ENCODE measurements at places on chromosomes 2 and 18.

DNA sequence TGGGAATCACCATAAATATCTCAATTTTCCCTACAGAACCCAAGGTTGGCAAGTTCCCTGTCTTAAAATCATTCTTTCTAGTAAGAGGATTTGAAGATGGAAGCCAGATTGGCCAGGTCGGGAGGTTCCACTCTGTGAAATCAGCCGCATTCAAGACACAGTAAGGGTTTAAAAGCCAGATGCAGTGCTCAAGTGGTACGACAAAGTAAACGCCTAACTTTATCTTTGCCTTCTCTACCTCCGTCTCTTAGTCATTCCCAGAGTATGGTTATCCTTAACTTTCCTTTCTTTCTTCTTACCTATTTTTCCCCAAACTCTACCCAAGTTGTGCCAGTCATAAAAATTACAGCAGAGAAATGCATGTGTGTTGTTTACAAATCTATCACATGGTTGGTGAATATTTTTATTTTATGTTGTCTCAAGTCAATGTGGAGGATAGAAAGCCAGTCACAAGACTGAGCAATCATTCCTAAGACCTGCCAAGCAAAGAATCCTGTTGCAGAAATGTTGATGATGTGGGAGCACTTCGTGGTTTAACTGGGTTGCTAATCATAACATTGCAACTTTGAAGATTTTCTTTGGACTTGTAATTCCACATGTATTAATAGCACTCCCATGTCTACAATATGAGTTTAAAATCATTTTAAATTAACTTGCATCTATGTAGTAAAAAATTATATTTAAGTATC lies 62.6 kb downstream of the SLC40A1 start:
- DNase-seq, result no peak

GRCh38 chr2:142946941-142947340 lies 69.5 kb downstream of the KYNU start:
- DNase-seq, result no peak

DNA sequence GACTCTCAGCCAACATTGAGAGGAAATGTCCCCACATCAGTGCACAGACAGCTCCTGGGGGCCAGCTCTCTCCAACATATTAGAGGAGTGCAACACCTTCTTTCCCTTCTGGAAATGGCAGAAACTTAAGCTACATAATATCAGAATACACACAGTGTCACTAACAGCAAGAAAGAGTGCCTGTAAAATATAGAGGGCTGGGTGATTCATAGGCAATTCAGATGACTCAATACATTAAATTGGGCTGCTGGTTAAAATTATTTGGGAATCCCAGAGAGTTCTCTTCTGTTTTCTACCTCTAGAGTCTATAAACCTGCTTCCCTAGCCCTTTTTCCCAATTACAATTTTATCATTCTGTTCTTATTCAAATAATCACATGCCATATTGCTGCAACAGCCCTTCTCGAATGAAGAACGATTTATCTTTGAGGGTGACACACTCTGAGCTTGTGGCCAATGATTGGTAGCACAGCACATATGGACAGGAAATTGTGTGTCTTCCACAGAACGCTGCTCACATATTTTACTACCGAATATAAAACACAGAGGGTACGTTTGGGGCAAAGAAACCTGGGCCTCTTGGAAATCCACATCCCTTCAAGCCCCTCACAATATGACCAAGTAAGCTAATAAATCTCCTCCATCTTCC lies 381.2 kb downstream of the MBD2 start:
- no peak for DNase-seq

GRCh38 chr2:188425266-188425665 lies 133.6 kb downstream of the GULP1 start:
- no peak for DNase-seq

GRCh38 chr2:241635756-241636155 lies 1.2 kb downstream of the THAP4 start:
- DNase-seq, result no peak

GRCh38 chr2:128359841-128360240 lies 41.2 kb upstream of the HS6ST1 start:
- DNase-seq, result no peak

DNA sequence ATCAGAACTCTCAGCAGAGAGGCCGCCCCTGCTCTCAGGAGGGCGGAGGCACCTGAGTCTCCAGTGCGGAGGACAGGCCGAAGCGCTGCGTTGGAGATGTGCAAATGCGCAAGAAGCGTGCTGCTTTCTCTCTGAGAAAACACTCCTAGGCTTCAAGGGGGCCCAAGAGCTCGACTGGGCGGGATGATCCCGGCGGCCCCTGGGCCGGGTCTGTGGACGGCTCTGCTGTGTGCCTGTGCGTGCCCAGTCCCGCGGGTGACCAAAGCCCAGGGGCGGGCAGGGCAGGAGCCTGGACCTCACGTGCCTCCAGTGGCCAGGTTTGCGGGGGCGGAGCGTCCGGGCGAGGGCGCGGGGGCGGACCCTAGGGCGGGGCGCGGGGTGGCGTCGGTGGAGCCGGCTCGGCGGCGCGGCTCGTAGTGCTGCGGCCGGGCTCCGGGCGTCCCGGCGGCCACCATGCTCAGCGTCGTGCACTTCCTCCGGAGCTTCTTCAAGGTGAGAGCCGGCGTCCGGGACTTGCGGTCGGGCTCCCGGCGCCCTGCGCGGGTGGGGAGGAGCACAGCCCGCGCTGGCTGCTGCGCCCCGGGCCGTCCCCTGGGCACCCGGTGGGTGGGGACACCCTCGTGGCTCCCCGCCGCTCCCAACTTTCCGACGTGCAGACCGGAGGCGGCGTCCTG lies at the start of gene ARHGEF4:
ARHGEF4 (plus strand) TSS at position 414 of the 674 bp plus-strand sequence; CDS start at position 454, 40 bp downstream.
- no peak for DNase-seq

- DNase-seq, result no peak
Observed at GRCh38 chr2:208020253-208020652, 5.1 kb downstream of the PLEKHM3 start.

DNA sequence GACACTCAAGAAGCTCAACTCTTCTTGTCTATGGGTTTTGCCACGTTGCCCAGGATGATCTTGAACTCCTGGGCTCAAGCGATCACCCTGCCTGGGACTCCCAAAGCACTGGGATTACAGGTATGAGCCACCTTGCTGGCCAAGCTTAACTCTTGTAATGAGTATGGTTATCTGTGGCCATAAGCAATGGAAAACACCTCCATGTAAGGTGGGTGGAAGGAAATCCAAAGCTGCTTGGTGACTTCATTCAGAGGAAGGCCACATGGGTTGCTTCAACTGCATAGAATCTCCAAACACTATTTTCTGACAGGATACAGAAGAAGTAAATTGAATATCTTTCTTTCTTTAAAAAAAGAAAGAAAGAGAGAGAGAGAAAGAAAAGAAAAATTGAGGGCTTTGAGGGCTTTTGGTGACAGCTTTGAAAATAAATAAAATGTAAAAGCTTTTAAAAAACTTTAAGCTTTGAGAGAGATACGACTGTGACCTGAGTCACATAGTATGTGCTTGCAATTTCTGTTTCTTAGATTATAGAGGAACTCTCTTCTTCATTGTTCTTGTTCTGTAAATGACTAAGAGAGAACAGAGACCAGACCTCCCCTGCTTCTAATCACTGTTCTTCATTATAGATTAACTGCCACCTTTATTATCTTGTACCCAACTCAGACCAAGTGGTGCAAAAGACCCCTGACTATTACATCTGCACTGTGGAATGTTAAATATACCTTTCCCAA lies 123.1 kb upstream of the NDUFV2 start:
- DNase-seq, result no peak

- no peak for DNase-seq
Observed at GRCh38 chr2:222656526-222657446, 894 bp upstream of the FARSB start.

- DNase-seq, result no peak
Observed at GRCh38 chr18:44171301-44171700, 509.4 kb upstream of the SETBP1 start.

GRCh38 chr2:216431531-216431856 lies 19.2 kb downstream of the SMARCAL1 start:
- DNase-seq, result no peak

GRCh38 chr2:111236025-111236424 lies 115.3 kb downstream of the BCL2L11 start:
- DNase-seq, result no peak

DNA sequence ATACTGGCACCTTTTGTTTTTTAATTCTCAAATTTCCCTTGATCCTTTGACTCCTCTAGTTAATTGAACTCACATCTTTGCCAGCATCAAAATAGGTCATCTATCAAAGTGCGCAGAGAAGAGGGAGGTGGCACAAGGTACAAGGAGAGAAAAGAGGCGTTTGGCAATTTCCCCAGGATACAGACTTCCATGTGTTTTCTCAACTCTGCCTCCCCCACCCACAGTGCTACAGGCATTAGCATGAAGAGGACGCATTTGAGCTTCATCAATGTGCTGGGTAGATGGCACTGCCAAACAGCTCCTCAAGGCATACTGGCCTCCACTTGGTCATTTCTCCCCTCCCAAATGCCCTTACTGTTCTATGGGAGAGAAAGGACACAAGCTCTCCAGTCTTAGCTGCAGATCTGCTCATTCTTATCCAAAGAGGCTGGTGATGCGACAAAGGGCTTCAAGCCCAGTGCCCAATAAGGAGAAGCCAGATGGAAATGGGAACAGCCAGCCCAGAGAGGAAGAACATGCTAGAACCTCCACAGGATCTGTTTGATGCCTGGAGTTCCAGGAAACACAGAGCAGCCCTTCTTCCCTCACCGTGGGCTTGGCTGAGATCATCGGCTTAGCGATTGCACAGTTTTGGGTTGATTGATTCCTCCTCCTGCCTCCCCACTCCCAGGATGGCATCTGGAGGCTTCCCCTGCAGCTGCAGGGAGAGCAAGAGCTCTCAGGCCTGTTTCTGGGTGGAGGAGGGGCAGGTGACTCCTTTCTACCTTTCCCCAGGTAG lies 144.7 kb upstream of the SMAD2 start:
- no peak for DNase-seq

GRCh38 chr2:75561566-75562512 lies 1.1 kb upstream of the EVA1A start:
- no peak for DNase-seq

DNA sequence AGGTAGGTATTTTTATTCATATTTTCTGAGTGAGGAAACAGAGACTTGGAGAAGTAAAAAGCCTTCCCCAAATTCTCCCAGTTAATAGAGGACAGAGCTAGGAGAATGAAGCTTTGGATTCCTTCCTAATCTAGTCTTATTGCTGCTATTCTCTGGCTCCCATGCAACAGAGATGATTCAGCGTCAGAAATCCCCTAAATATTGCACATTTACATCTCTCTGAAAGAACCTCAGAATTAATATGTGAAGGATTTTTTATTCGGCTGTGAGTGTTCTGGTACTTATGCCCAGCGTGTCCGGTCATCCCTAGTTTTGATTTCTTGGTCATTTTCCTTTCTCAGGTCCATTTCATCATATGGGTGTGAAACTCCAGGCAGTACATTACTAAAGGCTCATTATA lies 91.2 kb upstream of the SESTD1 start:
- no peak for DNase-seq

DNA sequence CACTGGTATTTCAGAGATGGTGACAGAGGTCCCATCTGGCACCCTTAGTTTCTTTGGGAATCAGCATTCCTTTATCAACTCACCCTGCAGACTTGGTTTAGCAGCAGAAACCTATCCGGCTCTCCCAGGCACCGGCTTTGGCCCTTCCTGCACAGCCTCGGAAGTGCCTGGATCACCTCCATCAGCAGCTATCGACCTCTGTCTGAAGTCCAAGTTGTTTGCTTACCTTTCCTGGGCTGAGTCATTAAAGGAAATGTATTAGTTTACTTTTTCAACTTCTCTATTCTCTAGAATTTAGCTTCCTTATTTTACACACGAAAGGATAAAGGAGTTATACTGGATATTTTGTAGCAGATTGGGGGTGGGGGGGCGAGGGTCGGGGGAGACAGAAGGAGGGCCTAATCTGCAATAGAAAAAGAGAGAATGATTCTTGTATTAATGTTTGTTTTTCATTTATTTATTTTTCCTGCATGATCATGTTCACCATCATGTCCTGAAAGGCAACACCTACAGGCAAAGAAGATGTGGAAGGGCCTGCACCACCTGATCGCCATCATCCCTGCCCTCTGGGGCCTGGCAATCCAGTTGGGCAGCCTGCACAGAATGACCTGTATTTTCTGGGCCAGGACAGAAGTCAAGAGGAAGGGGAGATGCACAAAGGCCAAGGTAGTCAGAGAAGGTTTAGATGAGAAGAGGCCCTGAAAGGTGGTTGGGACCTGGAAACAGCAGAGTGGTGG lies 22.1 kb upstream of the MAT2A start:
- no peak for DNase-seq

DNA sequence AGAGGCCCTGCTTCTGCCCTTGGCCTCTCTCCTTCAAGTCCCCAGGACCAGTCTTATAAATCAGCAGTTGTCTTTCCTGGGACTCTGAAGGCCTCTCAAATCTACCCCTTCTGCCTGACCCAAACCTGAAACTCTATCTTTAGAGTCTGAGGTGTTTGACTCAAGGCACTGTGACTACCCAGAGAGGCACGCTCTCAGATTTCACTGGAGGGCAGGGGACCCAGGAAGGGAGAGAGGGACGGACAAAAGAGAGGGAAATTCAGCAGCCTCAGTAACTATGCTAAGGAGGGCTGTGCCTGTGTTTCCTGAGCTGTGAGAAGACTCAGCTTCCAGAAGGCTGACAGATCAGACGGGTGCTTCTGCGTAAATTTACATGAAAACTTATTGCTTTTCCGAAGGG lies 217.8 kb downstream of the HAUS1 start:
- no peak for DNase-seq

DNA sequence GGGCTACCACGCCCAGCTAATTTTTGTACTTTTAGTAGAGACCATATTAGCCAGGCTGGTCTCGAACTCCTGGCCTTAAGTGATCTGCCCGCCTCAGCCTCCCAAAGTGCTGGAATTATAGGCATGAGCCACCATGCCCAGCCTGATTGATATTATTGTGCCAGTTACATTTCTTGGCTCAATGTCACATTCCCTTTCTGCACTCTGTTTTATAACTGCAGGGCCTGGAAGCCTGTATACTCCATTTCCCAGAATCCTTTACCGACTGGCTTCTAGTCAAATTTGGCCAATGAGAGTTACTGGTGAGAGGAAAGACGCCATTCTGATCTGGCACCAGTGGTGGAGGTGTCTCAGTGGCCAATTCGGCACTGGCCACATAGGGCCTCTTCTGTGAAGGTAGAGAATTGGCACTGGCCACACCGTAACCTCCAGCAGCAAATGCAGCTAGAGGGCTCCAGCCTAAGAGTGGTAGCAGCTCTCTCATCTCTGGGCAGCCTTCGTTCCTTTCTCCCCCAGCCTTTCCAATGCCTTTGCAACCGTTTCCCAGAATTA lies 16.9 kb upstream of the CFAP36 start:
- no peak for DNase-seq

DNA sequence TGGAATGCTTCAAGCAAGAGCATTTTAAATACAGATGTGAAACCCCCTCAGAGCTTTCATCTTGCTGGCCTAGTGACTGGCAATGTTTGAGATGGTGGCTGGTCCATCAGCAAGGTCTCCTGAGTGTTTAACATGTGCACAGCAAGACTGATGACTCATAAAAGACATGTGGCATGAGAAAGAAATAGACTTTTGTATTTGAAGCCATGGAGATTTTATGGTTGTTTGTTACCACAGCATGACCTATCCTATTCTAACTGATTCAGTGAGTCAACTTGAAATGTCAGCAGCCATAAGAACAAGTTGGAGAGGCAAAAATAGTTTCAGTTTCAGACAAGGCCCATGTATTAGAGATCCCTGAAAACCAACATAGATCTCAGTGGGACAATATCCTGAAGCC lies 154.7 kb upstream of the LYPD1 start:
- DNase-seq, result no peak
